Vein endothelial cell (primary cell): ENCODE measurements at places on chromosomes 4 and X. TPM values are rescaled to one million over a fixed set of nuclear protein-coding genes. Genes with fewer than 3 reads are reported as not detected.

Gene PROM1
- total RNA-seq: 0.10 TPM in 1 of 2 replicates, not detected in the other

Gene MID2
- 67.5 and 89.2 TPM in 2 replicates for total RNA-seq

Gene FAM236D
- total RNA-seq: not detected in 2 replicates

Gene EMD
- total RNA-seq: 40.6 and 56.5 TPM in 2 replicates
